ENCODE measurements at places on chromosomes 6 and 20.

GRCh38 chr6:159461266-159461665 lies 231.8 kb downstream of the SOD2 start:
- no peak for DNase-seq

DNA sequence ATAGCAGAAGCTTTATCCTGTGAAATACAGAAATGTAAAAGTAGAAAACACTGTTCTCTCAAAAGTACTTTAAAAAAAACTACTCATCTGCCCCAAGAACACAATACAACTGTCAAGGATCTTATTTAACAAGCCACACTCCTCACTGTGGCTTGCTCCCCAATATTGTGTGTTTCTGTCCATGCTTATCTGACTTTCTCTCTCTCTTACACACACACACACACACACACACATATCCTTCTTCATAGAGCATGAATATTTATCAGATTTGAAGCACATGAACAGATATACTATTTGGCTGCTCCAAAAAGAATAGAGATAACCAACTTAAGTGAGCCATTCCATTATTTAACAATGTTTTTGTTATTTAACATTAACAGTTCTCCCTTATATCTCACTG lies 3.6 kb upstream of the PHIP start:
- no peak for DNase-seq

- DNase-seq = no peak
Measured at GRCh38 chr20:35085477-35086225, 7.0 kb downstream of the TRPC4AP start.

- DNase-seq = no peak
Measured at GRCh38 chr6:90874931-90875330, 288.1 kb upstream of the MAP3K7 start.
